ENCODE measurements at places on chromosomes 6 and 20. TPM values are rescaled to one million over a fixed set of nuclear protein-coding genes. Genes with fewer than 3 reads are reported as not detected.

DUSP15 gene
- total RNA-seq: 2.5 TPM

VWA7 gene
- 0.19 TPM for total RNA-seq

SLC35F1 gene
- total RNA-seq: not detected

FAM162B gene
- 0.40 TPM for total RNA-seq

TREML2 gene
- total RNA-seq: not detected

ANGPT4 gene
- not detected for total RNA-seq

SPEF1 gene
- total RNA-seq: 0.12 TPM

IYD gene
- total RNA-seq: under 0.01 TPM

HRH3 gene
- total RNA-seq: not detected

PGM3 gene
- 109 TPM for total RNA-seq

ESR1 gene
- 3.9 TPM for total RNA-seq

PLEKHG1 gene
- 5.0 TPM for total RNA-seq

TMEM14C gene
- 99.3 TPM for total RNA-seq

UBD gene
- not detected for total RNA-seq

CHRNA4 gene
- total RNA-seq: not detected

AKAP7 gene
- total RNA-seq: 6.3 TPM

MOG gene
- not detected for total RNA-seq

ZNF334 gene
- 1.8 TPM for total RNA-seq

RCAN2 gene
- 10.4 TPM for total RNA-seq

HCRTR2 gene
- total RNA-seq: not detected

ZFP57 gene
- 0.13 TPM for total RNA-seq

TAGAP gene
- not detected for total RNA-seq

HM13 gene
- total RNA-seq: 71.5 TPM

EIF6 gene
- total RNA-seq: 134 TPM

SMLR1 gene
- total RNA-seq: not detected

FHL5 gene
- not detected for total RNA-seq

AGER gene
- 0.13 TPM for total RNA-seq

CCHCR1 gene
- total RNA-seq: 18.9 TPM

ISM1 gene
- total RNA-seq: 0.06 TPM
